GM13977 (cell line): ENCODE measurements at places on chromosomes 5 and 9.

DNA sequence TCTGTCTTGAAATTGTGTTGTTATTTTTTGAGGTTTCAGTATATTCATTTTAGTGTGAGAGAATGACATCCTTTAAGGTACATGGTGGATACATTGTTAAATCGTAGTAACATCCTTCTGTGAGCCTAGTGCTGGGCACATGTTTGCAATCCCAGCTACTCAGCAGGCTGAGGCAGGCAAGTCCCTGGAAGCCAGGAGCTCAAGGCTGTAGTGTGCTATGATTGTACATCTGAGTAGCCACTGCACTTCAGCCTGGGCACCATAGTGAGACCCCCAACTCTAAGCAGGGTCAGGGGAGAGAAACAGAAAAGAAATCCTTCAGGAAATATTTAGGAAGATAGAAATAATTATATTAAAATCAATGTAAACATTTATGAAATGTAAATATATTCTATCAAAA is 62.3 kb downstream of the ZCCHC7 start:
- DNase-seq, result no peak

DNA sequence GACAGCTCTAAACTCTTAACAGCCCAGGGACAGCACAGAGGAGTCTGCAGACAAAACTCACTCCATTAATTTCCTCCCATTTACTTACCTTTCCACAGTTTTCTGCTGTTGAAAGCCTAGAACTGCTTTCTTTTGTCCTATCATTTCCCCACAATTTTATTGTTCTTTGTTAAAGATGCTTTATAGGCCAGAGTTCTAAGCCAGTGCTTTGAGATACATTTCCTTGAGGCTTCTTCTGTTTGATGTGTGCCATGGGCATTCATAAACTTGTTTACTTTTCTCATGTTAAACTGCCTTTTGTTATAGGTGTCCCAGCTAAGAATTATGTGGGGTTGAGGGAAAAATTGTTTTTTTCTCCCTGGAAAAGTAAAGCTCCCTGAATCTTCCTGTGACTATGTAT is 25.9 kb upstream of the SUB1 start:
- DNase-seq, result no peak

- DNase-seq, result no peak
Observed at GRCh38 chr5:149418910-149419531, 39.9 kb upstream of the IL17B start.

- DNase-seq, result no peak
Observed at GRCh38 chr9:100350188-100350587, 2.6 kb downstream of the TEX10 start.

DNA sequence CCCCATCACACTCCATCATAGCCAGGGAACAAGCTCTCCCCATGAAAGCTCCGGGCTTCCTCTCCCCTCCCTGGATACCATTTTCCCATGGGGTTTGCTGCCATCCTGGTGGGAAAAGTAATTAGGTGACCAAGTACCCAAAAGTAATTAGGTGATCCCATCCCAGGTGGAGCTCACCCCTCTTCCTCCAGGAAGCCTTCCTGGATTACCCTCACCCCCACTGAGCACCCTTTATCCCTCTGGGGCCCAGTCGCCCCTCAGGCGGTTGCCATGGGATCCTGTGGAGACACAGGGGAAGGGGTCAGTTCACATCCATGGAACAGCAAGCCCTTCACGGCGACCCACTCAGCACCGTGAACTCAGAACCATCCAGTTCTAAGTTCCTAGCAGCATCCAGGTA is 74.8 kb upstream of the RAPGEF1 start:
- DNase-seq, result no peak

DNA sequence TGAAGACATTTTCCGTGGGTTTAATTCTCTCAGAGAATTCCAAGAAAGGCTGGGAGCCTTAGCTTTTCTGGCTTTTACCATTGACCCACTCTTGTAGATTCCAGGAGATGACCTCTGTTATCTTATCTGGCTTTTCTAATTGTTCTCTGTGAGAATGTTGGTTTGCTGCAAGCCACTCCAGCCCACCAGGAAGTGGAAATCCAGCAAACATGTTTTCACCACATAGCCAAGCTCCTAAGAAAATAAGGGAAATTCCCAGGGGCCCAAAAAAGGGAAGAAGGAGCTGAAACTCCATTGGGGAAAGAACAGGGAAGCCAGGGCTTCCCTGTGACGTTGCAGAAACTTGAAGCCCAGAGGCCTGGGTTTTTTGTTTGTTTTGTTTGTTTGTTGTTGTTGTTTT is 19.7 kb downstream of the GPR107 start:
- DNase-seq, result no peak

DNA sequence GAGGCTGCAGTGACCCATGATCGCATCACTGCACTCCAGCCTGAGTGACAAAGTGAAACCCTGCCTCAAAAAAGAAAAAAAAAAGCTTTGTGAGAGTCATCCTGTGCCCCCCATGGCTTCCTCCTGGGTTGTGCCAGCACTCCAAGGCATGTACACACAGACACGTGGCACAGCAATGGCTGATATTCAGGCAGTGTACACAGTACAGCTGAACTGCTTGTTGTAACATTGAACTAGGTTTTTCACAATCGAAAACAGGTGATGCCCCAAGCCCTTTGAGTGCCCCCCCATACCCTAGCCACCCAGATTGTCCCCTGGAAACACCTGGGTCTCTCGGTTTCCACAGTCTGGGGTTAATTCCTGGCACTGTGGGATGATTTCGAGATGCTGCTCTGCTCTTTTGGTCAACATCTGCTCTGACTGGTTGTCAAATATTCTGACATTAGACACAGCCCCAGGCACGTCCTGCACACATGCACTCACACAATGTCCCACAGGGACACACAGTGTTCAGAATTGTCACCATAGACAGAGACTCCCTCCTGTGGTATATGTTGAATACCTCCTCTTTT is 9.2 kb downstream of the SPINK4 start:
- DNase-seq, result no peak

DNA sequence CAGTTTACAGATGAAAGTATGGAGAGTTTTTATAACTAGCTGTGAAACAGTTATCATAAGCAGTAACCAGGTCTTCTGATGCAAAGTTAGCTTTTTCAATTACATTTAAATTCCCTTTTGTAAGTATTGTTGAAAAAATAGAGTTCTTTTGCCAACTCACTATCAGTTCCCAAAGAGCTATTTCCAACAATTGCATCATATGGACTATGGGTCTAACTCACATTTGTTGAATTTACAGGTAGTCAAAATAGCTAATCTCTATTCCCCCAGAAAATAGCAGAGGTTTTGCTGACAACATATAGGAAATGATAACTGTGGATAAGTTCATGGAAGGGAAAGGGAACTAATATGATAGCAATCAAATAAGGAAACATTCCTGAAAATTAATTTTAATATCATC is 1.4 kb downstream of the SPINK1 start:
- DNase-seq, result no peak

GRCh38 chr5:181185560-181185959 is 19.4 kb downstream of the TRIM7 start:
- DNase-seq, result no peak

DNA sequence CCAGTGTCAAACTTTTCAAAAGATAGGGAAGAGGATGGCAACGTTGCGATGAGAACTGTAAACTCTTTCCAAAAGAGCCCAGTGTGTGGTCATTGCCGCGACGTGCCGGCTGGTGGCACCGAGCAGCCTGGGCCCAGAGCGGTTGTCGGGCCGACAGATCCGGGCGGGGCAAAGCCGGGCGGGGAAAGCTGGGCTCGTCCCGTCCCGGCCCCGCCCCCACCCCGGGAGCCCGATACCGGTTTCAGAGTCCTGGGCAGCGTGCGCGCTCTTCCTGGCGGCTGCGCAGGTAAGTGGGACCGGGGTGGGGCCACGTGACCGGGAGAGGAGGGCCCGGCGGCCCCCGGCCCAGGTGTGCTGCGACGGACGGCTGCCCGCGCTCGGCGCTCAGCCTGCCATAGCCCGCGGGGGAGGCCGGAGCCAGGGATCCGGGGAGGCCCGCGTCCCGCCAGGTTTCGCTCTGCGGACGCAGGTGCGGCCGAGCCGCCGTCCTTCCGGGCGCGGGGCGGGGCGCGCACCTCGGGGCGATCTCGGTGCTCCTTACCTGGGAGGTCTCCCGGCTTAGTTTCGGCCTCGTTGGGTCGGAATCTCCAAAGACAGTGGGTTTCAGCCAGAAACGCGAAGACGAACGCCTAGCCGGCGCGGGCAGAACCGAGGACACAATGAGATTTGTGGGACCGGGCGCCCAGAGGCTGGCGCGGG is at the start of gene MARVELD2:
TSS of gene MARVELD2 (plus strand) at position 232 of the 699 bp plus-strand sequence. CDS start 4,270 bp downstream, outside the sequence.
- peak; percentile 82 for DNase-seq

- DNase-seq, result no peak
Observed at GRCh38 chr9:75063556-75064305, 24.2 kb downstream of the NMRK1 start.

DNA sequence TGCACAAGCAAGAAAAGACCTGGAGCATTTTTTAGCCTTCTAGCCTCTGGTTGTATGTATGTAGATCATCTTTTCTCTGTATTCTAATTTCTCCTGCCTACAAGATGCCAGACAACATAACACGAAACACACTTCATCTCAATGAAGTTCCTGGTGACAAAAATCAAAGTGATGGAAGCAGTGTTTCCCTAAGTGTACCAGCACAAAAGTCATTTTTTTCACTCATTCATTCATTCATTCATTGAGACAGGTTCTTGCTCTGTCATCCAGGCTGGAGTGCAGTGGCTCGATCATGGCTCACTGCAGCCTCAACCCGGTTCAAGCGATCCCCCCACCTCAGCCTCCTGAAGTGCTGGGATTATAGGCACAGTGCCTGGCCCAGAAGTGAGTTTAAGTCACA is 71.5 kb upstream of the SAP30L start:
- no peak for DNase-seq

DNA sequence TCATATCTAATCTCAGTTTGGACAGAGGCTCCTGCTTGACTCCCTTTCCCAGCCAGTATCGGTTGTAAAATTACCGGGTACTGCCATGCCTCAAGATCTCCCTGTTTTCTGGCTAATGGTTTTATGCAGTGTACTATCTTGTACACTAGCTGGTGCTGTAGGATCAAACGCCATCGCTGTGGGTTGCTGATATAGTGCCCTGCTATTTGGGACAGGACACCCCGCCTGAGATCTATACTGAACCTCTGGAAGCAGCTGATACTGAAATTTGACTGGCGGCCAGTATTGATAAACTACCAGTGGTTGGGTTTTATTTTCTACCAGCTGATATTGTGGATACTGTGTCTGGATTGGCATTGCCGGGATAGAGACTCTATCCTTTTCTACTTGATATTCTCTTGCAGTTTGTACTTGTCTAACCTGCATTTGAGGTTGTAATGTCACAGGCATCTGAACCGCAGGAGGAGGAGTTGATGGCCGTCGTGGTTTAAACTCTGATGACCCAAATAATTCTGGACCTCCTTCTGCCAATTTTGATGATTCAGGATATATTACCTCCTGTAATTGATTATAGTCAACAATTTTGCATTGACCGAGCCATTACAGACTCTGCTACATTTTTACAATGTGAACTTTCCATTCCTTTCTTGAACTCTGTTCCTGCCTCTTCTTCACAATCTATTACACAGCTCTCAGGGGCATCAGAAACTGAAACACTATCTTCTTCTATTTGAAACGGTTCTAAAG is 112.5 kb upstream of the LARP1 start:
- DNase-seq, result no peak

- no peak for DNase-seq
Observed at GRCh38 chr9:95085036-95085770, 232.3 kb downstream of the FANCC start.

DNA sequence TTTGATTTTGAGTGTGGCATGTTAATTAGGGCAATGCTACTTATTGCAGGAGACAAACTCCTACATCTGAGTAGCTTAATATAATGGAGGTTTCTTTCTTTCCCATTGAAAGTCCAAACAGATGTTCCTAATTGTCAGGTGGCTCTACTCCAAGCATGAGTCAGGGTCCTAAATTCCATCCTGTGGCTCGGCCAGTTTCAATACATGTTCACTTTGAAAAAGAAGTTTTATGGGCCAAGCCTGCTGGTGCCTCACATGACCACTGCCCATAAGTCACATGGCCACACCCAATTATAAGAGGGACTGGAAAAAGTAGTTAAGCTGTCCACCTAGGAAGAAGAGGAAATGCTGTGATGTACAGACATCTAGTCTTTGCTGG is 170.4 kb downstream of the ARRDC3 start:
- no peak for DNase-seq

DNA sequence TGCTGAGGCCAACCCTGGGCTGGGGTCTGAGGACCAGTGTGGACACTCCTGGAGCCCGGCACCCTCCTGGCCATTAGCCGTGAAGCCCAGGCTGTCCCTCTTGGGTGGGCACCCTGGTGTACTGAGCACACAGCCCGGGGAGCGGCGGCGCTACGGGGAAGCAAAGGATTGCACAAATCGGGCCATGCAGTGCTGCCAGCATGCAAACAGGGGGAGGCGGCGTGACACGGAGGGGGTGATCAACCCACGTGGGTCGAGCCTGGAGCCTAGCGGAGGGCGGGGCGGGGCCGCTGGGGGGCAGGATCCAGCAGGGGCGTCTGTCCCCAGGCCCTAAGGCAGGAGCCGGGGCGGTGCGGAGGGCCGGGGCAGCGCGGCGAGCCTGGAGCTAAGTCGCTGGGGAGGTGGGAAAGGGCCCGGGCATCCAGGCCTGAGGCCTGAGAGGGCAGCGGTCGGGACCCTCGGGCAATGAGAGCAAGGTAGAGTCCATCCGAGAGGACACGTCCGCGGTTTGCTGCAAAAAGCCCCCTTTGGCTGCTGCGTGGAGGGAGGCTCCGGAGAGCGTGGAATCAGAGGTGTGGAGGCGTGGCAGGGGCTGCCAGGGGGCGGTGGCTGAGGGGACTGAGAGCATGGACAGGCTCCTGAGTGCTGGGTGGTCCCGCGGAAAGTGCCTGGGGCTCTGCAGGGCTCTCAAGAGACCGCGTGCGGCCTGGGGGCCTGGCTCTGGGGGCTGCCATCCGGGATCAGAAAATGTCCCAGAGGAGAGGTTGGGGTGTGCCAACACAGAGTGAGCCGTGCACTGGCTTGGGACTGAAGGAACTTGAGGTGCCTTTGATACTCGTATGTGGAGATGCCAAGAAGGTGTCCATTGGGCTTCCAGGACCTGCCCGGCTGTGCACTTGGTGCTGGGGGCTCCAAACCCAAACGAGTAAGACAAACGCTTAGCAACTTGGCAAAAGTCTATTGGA is 94.2 kb downstream of the BARX1 start:
- DNase-seq, result peak; percentile 18

DNA sequence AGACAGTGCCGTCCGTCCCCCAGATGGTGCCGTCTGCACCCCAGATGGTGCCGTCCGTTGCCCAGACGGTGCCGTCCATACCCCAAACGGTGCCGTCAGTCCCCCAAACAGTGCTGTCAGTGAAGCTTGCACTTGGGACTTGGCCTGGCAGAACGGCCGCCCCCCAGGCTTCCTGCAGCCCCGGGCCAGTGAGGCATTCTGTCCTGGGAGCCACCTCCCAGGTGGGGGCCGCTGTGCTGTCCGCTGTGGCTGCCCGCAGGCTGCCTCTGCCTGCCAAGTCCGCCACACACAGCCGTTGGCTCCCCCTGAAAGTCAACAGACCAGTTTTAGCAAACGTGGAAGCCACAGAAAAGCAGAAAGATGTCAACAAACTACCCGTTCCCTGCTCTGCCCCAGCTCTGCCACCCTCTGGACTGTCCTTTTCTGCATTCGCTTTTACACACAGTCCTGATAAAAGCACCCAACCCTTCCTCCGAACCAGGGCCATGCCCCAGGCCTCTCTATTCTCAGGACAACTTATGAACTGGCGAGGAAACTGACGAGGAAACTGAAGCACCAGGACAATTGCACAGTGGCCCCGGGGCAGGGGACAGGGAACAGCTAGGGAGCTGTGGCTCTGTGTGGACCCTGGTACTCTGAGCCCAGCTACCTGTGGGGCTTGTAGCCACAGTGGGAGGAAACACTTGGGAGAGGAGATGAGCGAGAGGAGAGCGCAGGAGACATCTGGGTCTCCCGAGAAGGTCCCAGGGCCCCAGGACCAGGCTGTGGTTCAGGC is 39.6 kb upstream of the RXRA start:
- DNase-seq, result no peak
